ENCODE measurements at places on chromosomes 7 and 10.

DNA sequence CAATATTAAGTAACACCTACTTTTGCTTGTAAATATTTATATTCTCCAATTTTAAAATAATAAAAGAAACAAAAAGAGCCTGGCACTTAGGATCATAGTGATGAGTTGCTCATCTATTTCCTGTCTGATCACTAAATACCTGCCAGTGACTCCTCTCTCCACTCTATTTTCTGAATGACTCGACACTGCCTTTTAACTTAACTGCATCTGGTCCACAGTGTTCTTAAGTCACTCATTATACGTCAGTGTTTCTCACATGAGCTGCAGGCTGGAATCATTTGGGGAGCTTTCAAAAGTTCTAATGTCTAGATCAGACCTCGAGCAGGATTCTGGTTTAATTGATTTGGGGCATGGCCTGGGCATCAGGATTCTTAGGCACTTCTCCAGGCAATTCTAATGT lies 78.0 kb upstream of the AGBL3 start:
- DNase-seq = no peak

DNA sequence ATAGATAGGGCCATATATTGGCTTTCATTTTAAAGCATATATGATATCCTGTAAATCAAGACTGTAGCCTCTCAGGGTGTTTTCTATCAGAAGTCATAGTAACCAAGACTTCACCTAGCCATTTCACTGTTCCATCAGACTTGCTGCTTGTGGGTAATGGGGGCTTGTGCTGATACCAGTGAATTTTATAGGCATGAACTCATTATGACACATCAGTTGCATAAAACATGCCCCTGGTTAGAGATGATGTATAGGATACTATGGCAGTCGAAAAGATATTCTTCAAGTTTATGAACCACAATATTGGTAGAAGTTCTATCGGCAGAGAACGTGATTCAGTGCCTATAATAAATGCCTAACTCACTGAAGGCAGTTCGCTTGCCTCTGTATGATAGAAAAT lies 206.4 kb downstream of the ITGB1 start:
- DNase-seq = no peak

DNA sequence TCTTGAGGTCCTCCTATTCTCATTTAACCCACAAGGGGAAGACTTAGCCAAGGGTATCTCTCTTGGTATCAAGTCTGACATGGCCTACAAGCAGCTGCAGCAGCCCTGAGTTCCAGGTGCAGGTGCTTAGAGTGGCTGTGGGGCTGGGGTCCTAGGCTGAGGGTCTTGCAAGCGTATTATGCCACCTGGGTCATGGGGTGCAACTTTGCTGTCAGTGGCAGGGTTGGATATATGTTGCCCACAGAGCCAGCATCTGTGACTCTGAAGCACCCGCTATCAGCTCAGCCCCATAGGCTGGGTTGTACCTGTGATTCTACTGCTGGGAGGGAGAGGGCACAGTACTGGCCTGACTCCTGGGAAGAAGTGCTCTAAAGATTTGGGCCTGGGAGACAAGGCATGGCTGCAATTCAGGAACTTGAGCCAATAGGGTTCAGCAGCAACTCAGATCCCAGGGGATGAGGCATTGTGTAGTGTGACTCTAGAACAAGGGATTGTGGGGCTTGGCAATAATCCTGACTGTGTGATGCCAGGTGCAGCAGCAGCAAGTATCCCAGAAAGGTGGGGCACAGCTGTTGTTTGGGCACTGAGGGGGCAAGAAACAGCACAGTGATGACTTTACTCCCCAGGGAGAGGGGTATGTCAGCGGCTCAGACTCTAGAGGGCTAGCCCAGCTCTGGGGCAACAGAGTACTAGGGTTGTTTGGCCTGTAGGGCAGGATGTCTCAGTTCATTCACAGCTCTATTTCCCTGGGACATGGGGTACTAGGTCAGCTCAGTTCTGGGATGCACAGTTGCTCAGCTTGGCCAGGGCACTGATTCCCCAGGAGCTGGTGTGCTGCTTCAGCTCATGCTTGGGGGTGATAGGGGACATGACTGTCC lies 41.4 kb downstream of the NEURL1 start:
- no peak for DNase-seq

- no peak for DNase-seq
Observed at GRCh38 chr10:124619195-124619594, 125.0 kb downstream of the FAM53B start.

DNA sequence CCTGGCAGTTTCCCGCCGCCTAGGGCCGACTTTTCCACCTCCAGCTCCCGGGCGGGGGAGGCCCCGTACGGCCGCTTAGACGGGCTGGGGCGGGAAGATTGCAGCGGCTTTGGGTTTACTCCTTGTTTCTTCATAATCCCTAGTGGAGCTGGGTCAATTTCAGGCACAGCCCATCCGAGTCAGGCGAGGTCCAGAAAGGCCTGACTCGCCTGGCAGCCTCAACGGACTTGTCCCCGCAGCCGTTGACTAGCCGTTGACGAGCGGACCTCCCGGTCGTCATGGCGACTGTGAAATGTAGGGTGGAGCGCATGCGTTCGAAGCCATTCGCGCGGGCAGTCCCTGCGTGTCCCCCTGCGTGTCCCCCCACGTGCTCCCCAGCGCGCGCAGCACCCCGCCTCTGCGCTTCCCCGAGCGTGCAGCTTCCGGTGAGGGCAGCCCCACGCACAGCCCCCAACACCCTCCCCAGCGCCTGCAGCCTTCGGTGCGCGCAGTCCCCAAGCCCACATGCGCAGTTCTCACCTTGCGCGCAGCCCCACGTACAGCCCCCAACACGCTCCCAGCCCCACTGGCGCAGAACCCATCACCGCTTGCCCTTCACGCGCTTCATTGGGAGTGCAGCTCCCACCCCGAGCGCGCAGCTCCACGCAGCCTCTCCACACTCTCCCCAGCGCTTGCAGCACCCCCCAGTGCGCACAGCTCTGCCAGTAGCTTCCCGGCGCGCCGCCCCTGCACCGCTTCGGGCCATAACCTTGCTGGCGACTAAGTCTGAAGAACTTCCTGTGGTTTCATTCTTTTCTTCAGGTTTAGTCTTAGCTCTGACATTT lies 67.8 kb downstream of the TBX20 start:
- no peak for DNase-seq

DNA sequence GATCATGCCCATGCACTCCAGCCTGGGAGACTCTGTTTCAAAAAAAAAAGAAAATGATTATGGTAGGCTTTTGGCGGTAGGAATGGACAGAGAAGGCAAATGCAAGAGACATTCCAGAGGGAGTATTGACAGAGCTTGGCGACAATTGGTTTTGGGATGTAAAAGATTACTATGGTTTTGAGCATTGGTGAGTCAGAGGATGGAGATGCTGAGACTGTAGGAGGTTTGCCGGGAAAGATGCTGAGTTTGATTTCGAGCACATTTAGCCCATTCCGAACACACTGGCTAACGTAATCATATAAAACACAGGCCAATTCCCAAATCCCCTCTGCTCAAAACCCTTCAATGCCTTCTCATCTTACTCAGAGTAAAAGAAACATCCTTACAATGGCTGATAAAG lies 161.6 kb upstream of the MKLN1 start:
- DNase-seq = no peak

- DNase-seq = no peak
Observed at GRCh38 chr10:25912866-25913265, 21.2 kb upstream of the MYO3A start.

DNA sequence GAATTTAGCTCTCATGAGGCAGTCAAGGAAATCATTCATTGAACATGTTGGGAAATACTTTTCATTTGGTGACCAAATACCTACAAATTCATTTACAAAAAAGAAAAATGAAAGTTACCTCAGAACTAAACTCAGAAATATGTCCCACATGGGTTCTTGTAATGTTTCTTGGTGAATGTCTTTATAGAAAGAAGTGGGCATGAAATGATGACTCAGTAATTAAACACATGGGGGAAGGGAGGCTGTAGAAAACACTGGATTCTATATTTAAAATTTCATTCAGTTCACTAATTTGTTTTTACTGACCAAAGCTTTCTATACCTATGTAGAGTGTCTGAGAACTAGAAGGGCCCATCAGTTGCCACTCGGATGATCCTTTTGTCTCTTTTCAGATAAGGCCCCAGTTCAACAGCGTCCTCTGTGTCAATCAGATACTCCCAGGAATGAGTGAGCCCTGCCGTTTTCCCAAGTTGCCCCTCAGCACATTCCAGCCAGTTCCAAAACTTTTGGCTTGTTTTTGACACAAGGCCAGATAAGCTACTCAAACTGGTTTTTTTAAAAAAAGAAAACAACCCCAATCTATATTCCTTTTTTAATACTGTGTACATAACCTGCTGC lies 49.3 kb upstream of the AGBL3 start:
- DNase-seq = no peak

GRCh38 chr7:81638198-81638597 lies 131.6 kb downstream of the HGF start:
- DNase-seq = peak; percentile 80

DNA sequence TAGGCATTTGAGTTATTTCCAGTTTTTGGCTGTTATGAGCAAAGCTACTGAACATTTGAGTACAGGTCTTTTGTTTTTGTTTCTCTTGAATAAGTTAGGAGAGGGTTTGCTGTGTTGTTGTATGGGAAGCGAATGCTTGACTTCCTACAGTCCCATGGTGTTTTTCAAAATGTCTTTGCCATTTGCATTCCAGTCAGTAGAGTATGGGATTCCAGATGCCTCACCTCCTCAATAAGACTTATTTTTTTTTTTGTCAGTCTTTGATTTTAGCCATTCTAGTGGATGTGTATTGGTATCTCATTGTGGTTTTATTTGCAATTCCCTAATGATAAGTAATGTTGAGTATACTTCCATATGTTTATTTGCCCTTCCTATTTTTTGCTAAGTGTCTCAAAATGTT lies 19.4 kb downstream of the CDK13 start:
- DNase-seq = no peak

DNA sequence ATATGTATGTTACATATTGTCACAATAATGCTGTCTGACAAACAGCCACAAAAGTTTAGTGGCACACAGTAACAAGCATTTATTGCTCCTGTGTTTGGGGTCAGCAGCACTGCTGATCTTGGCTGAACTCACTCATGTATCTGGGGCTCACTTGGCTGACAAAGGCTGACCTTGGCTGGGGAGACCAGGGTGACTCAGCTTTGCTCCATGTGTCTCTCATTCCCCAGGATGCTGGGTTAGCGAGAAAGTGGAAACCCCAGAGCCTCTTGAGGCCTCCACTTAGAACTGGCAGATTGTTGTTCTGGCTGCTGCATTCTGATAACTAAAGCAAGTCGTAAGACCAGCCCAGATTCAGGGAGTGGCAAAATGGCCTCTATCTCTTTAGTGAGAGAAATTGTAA lies 217.3 kb upstream of the HABP2 start:
- peak; percentile 72 for DNase-seq

GRCh38 chr7:93620057-93620456 lies 45.5 kb upstream of the CALCR start:
- DNase-seq = no peak

GRCh38 chr7:157046681-157047080 lies 36.2 kb upstream of the MNX1 start:
- no peak for DNase-seq

GRCh38 chr7:154987571-154987970 lies 15.4 kb downstream of the PAXIP1 start:
- no peak for DNase-seq

GRCh38 chr10:122113161-122113944 lies 124.4 kb downstream of the TACC2 start:
- peak; percentile 40 for DNase-seq

DNA sequence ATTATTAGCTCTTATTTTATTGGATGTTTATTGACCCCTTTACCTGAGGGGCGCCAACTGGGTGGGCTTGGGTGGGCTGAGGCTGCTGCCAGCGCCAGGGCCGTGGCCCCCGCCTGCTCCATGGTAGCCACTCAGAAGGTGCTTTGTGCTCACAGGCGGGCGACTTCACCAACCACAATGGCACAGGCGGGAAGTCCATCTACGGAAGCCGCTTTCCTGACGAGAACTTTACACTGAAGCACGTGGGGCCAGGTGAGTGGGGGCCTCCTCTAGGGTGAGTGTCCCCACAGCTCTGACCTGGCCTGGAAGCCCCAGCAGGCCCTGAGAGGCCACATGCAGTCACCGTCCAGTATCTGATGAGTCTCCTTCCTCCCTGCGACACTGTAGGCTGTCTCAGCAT lies 4.1 kb downstream of the PPIF start:
- no peak for DNase-seq

DNA sequence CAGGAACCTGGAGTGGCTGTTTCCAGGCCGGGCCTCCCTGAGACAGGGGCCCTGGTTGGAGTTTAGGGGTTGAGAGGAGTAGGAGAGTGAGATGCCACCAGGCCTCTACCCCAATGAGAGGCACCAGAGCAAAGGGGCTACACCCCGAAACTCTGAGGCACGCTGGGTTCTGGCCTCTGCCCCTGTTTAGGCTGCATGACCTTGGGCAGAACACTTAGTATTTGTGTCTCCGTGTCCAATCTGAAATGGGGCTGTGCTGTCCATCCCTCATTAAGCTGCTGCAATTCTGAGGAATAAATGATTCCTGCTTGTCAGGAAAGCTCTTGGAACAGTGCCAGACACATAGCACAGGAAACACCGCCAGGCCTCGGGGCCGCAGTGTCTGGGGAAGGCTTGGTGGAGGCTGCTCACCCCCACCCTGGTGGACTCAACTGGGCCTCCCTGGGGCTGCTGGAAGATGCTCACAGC lies 40.5 kb upstream of the SAMD8 start:
- DNase-seq = no peak

GRCh38 chr7:94654783-94655125 lies 1.2 kb downstream of the SGCE start:
- DNase-seq = no peak

DNA sequence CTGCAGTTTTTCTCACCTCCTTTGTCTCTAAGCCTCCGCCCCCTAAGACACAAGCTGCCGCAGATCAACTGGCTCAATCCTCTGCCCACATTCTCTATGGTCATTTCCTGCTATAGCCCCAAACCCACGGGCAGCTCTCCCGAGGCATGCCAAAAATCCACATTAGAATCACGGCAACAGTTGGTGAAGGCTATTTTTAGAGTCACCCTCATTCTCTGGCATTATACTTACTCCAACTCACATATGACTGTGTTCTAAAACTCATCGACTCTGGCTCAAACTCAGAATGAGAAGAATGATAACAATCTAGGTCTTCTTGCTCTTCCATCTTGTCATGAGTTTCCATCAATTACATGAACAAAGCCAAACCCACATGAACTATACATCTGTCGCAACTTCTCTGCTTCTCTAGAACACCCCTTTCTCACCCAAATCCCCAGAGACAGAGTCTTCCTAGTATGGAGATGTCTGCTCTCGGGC lies 10.9 kb upstream of the KIAA1549 start:
- no peak for DNase-seq

DNA sequence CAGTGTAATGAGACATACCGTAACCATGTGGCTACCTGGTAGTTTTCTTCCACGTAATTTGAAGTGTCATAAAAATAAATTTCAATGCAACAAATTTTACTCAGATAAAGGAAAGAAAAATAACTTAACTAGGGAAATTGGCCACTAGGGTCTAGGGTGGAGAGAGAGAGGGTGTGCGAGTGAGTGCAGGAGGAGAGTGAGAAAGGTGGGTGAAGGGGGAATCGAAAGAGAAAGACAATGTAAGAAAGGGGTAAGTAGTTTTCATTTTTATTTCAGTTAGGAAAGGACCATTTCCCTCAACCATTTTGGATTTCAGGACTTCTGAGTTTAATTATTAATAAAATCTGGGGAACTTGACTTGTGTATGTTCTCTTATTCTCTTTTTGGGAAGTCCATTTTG lies 27.7 kb upstream of the GLI3 start:
- DNase-seq = no peak

GRCh38 chr7:136940917-136941316 lies 72.5 kb downstream of the CHRM2 start:
- no peak for DNase-seq

GRCh38 chr10:127149501-127150081 lies 46.8 kb downstream of the INSYN2A start:
- no peak for DNase-seq

Data from fibroblast of the conjunctiva (primary cell).